ENCODE measurements at places on chromosomes 6 and 20.
A peak's percentile ranks its signal among the peaks of the same experiment; 100 is the strongest.

- no peak for DNase-seq
Observed at GRCh38 chr6:961407-961960, 268.5 kb upstream of the EXOC2 start.

GRCh38 chr6:30555816-30556065 lies 548 bp downstream of the GNL1 start:
- DNase-seq = no peak

- DNase-seq = no peak
Observed at GRCh38 chr6:44004136-44004535, 123.1 kb downstream of the MRPL14 start.

- DNase-seq = no peak
Observed at GRCh38 chr20:20375862-20376261, 8.0 kb downstream of the INSM1 start.

DNA sequence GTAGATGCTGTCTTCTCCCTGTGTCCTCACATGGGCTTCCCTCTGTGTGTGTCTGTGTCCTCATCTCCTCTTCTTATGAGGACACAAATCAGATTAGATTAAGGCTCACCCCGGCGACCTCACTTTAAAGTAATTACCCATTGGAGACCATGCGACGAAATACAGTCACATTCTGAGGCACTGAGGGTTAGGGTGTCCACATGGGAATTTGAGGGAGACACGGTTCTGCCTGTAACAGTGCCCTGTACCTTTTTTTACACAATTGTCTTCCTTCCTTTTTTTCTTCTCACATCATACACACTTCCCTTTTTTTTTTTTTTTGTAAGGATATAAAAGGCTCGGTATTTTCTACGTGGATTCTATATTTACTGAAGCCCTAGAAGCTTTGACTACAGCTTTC lies 48.9 kb downstream of the DEK start:
- no peak for DNase-seq

- no peak for DNase-seq
Observed at GRCh38 chr6:46888578-46888977, 33.2 kb downstream of the ADGRF5 start.

DNA sequence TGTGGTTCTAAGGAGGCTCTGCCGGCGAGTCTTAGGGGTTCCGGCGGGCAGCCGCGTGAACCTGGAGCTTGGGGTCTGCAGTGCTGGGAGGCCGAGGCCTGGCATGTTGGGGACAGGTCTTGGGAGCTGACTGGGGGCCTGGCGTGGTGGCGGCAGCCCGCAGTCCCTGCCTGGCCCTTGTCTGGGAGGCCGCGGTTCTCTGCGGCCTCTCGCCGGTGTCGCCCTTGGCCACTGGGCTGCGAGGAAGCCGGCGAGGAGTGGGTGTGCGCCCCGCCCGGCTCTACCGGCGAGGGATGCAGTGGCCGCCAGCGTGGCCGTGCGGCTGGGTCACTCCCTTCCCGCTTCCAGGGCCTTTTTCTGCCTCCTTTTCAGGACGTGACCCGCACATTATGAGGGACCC lies 36.3 kb downstream of the IGF2R start:
- no peak for DNase-seq

GRCh38 chr20:25252230-25252651 lies 4.4 kb downstream of the PYGB start:
- DNase-seq = no peak

DNA sequence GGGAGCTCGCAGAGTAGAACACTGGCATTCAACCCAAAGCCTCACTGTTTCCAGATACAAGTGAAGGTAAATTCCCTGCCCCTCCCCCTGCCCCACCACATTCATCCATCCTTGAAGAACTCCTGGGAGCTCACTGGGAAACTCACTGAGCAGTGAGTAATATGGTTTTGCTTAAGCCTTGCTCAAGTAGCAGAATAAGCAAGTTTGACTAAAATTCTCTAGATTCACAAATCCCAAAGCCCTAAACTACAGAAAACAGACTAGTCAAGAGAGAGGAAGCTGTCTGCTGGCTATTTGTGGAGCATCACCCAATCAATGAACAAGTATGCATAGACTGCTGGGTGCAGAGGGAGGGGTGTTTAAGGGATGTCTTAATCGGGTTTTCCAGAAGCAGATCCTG lies 82.1 kb downstream of the UNC5CL start:
- no peak for DNase-seq

DNA sequence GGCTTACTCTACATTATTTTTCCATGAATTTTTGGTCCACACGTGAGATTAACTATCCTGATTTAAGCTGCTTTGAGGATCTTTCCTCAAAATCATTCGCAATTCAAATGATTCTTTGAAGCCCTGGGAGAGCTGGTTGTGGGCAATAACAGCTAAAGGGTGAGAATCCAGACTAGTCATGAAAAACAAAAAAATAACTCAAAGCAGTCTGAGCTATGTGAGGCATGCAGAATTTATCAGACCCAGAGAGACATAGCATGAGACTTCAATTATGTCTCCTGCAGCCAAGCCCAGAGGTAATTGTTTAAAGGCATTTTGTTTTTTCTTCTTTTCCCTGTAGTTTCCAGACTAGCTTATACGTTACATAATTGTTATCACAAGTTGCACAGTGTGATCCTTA lies 517.3 kb upstream of the PTCHD4 start:
- DNase-seq = no peak

GRCh38 chr6:52284131-52284459 lies 447 bp downstream of the MCM3 start:
- DNase-seq = peak; percentile 14

- DNase-seq = peak; percentile 52
Observed at GRCh38 chr6:133644892-133645619, 243.9 kb upstream of the TCF21 start.

- DNase-seq = no peak
Observed at GRCh38 chr20:17678295-17678694, 3.7 kb downstream of the RRBP1 start.

GRCh38 chr20:23152308-23152892 lies 66.3 kb upstream of the CD93 start:
- DNase-seq = no peak

- no peak for DNase-seq
Observed at GRCh38 chr6:9487128-9487527, 927.7 kb downstream of the TFAP2A start.

DNA sequence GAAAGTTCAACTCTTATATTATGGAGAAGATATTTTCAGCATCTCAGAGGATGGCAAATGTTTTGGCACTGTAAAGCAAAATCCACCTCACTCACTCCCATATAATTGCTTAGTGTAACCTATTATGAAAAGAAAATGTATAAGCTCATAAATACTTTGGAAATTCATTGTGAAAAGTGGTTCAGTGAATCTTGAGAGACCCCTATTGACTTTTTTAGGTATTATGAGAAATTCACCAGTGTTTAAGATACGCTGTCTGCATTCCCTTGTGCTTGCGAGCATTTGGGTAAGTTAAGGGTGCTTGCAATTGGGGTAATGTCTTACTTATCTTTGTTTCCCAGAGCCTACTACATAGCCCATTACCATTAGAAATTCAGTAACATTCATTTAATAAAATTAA lies 66.3 kb upstream of the BMP5 start:
- DNase-seq = no peak

GRCh38 chr20:57780398-57780797 lies 70.6 kb upstream of the PMEPA1 start:
- DNase-seq = no peak

- no peak for DNase-seq
Observed at GRCh38 chr6:143621876-143622605, 55.7 kb upstream of the PHACTR2 start.

- DNase-seq = no peak
Observed at GRCh38 chr6:111201764-111202163, 114.5 kb downstream of the SLC16A10 start.

DNA sequence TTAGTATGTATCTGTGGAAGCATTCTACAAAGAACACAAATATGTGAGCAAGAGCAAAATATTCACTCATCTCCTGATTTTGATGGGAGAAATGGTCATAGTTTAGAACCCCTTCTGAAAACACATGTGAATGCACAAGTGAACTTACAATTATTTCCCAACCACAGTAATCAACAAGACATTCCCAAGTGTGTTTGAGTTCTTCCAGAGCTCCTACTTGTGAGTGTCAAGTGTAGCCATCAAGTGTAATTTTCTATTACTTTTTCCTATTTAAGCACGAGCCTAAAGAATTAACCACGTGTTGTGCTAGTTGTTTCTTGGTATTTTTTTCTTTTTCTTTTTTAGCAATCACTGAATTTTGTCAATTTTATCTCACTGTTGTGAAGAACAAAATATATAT lies 402.3 kb downstream of the NKAIN2 start:
- DNase-seq = no peak

DNA sequence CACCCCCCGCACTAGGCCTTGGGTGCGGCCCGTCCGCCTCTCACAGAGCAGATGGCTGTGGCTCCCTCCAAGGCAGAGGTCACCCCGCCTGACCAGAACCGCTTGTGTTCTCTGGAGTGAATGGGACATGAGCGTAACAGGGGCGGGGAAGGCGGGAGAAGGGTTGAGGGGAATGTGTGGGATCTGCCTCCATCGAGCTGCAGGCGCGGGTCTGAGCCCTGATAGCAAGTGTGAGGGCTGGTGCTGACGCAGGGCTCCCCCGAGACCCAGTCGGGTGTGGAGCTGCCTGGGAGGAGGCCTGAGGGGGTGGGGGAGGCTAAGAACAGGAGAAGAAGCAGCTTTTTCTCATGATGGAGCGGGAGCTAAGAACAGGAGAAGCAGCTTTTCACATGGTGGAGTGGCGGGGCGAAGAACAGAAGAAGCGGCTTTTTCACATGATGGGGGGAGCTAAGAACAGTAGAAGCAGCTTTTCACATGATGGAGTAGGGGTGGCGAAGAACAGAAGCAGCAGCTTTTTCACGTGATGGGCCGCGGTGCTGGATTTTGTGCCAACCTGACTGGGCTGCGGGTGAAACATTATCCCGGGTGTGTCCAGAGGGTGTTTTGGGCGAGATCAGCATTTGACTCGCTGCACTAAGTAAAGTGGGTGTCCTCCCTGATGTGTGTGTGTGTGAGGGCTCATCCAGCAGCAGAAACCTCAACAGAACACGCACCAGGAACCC lies 169.3 kb downstream of the TTLL2 start:
- DNase-seq = no peak

- no peak for DNase-seq
Observed at GRCh38 chr20:61886721-61887595, 178.7 kb downstream of the TAF4 start.

DNA sequence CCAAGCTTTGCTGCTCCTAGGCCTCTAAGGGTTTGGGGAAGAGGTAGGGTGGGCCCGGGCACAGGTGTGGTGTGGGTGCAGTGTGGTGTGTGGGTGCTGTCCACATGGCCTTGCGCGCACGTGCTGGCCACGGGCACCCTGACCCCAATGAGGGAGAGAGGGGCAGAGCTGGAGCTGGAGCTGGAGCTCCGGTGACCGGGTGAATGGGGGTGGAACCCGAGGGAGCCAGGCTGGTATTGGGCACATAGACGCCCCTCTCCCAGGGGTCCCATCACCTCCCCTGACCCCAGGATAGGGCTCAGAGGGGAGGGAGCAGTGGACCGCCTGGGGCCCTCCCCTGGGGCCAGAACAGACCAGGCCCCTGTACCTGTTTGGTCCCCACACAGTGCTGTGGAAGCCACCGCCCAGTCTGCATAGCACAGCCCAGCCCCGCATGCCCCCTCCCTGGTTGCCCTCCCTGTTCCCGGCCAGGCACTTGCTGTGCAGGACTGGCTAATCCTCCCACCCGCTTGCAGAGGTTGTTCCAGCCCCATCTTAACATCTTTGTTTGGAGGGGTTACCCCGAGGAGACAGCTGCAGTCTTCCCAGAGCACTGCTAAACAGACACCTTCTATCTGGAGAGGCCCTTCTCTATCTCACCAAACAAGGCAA lies 984 bp downstream of the ADAM33 start:
- no peak for DNase-seq

All from NCI-H1694 (cell line).